ENCODE measurements at places on chromosomes 1 and 21.

- no peak for DNase-seq
Measured at GRCh38 chr1:198244772-198245171, 88.0 kb downstream of the NEK7 start.

DNA sequence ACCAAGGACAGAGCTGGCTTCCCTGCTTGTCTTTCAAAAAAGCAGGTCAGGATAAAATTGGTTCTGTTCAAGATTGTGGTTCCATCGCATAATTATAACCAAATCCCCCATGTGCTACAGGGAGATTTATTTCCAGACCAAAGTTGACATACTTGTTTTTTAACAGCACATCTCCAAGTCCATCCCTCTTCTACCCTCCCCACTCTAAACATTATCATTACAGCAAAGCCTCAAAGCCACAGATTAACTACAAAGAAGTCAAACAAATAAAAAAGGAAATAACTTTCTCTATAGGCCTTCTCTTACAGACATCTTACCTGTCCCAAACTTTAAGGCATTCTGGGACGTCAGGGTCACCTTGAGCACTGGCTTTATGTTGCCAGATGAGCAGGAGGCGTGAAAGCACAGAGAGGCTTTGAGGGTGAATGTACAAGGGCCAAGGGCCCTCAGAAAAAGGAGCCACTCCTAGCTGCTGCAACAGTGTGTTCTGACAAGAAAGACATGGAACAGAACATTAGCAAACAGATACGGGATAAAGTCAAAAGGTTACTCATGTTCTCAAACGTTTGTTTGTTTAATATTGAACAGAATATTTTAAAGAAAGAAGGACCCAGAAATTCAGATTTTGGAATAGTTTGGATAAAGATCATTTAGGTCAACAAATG lies 31.2 kb downstream of the UBR4 start:
- no peak for DNase-seq

DNA sequence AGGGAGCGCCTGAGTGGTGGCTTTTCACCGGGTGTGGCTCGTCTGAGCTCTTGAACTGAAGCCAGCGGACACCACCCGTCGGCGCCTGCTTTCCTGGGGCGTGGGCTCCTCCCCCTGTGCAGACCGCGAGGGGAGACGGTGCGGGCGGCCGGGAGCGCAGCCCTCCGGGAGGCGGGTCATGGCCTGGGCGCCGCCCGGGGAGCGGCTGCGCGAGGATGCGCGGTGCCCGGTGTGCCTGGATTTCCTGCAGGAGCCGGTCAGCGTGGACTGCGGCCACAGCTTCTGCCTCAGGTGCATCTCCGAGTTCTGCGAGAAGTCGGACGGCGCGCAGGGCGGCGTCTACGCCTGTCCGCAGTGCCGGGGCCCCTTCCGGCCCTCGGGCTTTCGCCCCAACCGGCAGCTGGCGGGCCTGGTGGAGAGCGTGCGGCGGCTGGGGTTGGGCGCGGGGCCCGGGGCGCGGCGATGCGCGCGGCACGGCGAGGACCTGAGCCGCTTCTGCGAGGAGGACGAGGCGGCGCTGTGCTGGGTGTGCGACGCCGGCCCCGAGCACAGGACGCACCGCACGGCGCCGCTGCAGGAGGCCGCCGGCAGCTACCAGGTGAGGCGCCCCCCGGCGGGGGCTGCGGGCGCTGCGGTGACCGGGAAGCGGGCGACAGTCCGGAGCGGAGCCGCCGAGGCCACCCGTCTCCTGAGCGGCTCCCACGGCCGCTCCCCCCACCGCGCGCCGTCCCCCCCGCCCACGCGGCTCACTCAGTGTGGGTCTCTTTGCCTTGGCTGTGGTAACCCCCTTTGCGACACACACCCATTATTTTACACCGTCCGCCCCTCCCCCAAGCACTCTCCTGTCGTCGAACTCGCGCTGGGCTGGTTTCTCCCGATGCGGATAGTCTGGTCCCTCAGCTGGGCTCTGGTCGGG lies at the start of gene TRIM58:
TRIM58 (plus strand) TSS at position 119 of the 916 bp plus-strand sequence; CDS start at position 179, 60 bp downstream.
- no peak for DNase-seq

DNA sequence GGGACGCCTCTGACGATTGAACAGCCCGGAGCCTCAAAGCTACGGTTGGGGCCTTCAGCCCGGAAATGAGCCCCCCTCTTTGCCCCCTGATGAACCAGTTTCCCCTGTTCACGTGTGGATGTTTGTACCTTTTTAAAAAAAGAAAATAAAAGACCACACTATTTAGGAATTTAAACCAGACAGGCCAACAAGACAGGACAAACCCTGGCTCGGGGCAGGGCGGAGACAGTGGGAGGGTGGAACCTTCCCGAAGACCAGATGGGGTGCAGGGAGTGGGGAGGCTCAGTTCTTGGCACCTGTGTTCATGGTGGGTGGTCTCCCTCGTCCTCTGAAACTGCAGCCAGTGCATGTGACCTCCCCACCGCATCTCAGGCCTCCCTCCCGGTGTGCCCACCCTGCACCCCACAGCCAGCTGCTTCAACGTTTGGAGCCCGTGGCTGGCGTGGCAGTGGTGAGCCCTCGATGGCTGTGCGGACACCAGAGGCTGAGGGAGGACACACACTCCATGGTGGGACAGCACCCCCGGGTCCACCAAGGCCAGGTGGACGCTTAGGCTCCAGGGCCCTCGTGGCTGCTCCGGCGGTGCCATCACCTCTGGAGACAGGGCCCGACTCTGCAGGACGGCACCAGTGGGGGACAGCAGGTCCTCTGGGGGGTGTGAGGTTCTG lies 45.6 kb downstream of the COL18A1 start:
- no peak for DNase-seq

DNA sequence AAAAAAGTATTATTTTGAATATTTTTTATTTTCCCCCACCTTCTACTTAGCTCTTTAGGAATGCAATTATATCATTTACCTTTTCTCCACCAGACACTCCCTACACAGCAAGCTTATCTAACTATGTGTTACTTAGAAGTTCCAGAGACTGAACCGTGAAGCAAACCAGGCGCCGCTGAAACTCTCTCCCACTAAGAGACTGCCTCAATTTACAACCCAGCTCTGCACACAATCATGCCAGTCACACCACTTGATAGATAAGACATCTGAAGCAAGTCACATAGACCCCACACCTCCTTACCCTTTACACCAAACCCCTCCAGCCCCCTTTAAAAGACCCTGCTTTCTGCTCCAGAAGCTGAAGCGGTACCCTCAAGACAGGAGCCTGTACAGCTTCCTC lies 245.5 kb downstream of the S1PR1 start:
- no peak for DNase-seq

DNA sequence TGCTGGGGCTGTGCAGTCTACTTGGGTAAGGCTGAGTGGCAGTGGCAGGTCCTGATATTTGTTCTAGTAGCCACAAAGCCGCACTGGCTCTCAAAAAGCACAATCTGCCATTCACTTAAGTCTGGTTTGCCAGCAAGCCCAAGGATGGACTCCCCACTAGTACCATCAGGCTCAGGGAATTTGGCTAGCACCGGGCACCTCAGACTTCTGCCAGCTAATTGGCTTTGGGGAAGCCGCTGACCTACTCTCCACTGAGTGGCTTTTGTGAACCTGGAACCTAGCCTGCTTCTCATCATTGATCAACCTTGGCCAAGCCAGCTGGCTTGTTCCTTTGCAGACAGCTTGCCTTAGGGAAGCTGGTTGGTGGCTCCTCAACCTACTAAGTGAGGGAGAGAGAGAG lies 83.1 kb downstream of the ESRRG start:
- no peak for DNase-seq

DNA sequence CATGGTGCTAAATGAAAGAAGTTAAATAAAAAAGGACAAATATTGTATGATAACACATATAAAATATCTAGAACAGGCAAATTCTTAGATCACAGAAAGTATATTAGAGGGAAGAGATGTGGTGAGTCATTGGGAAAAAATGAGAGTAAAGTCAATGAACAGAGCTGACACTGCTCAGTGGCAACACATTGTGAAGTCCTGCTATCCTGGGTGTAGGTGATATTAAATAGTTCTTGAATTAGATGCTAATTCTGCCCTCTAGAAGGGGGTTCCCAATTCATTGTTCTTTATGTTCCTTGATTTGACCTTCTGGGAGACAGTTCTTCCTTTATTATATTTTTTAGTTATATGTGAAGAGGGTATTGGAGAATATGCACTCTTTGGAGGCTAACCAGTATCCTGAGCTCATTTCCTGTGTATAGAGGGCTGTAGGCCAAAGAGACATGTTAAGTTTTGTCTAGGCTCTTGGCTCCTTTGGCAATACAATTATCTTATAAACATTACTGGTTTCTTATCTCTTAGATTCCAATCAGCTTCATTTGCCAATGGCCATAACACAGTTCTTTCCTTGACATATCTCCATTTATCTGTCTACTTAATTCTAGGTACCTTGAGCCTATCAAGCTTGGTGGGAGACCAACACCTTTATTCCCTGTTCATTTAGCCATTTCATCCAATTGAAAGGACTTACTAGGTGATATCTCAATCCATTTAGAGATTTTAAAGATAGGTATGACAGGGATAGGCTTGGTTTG lies 6.6 kb upstream of the SLC35A3 start:
- DNase-seq, result no peak

DNA sequence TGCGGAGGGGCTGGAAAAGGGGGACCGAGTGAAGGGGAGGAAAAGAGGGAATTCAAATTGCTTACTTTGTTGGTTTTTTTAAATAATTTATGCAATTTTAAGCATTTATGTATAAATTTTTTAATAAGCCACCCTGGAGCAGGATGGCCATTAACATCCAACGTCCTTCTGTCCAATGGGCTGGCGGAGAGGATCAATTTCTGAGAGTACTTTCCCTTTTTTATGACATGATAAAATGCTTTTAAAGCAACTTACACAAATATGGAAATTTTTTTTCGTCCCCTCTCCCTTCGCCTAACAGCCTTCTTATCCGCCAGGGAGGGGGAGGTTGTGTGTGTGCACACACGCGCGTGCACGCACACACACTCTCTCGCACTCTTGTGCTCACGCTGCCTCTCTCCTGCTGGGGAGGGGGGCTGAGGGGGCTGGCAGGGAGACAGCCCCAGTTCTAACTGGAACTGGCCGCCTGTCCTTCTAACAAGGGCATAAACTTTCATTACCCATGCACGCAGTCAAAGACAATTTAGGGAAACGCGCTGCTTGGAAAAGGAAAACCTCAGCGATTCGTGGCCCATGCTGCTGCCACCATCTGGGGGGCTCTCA lies 123.2 kb downstream of the CASZ1 start:
- DNase-seq, result no peak

DNA sequence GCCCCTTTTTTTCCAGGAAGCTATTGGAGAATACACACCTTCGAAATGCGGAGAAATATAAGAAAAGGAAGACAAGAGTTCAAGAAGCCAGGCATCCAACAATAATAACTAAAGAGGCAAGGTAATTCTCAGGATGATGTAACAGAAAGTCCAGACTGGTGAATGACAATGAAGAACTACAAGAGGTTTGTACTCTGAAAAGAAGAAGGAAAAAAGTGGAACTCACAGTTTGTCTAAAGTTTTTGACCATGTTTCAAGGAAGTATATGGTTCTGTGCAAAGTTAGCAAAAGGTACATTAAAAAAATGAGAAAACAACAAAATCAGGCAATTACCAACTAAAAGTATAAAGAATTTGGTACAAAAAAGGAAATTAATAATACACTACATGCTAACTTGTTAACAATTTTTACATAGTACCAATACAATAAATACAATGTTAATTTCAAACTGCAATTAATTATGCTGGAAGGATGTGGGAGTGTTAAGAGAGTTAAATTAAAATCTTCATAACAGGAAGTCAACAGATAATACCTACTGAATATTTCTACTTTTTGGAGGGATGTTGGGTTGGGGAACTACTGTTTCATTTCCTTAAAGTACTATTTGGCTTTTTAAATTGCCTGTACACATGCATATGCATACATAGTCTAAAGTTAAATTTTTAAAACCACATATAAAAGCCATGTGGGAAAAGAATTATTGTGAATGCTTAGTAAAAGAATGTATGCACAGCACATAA lies 12.9 kb upstream of the CD55 start:
- DNase-seq, result no peak

DNA sequence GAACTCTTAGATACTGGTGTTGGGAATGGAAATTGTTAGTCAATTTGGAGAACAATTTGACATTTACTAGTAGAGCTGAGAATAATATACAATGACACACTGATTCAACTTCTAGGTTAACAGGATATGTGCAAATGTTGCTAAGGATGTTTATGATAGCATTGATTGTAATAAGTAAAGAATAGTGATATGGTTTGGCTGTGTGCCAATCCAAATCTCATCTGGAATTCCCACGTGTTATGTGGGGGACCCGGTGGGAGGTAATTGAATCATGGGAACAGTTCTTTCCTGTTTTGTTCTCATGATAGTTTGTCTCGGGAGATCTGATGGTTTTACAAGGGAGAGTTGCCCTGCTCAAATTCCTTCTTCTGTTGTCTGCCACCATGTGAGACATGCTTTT lies 302.4 kb upstream of the TMPRSS15 start:
- DNase-seq, result no peak

Data from stimulated activated CD8-positive, alpha-beta memory T cell treated with anti-CD3 and anti-CD28 coated beads, Interleukin-15, amount 100 ng/mL, for 24 hours (primary cell).